GM23338 (cell line): ENCODE measurements at places on chromosomes 16 and 17. TPM values are rescaled to one million over a fixed set of nuclear protein-coding genes. Genes with fewer than 3 reads are reported as not detected.

The CYGB gene
- polyA plus RNA-seq, result 0.85 and 1.2 TPM in 2 replicates

The PPY gene
- 0.94 TPM in 1 of 2 replicates, not detected in the other for polyA plus RNA-seq

The CDK5R1 gene
- polyA plus RNA-seq, result 4.0 and 4.1 TPM in 2 replicates

The CCL16 gene
- polyA plus RNA-seq, result not detected in 2 replicates

The NPIPB6 gene
- 1.8 and 3.0 TPM in 2 replicates for polyA plus RNA-seq
